ENCODE measurements at places on chromosomes 1 and 21. TPM values are rescaled to one million over a fixed set of nuclear protein-coding genes. Genes with fewer than 3 reads are reported as not detected.
A peak's percentile ranks its signal among the peaks of the same experiment; 100 is the strongest.

APOBEC4 gene
- total RNA-seq = not detected

CHI3L2 gene
- 1.6 TPM for total RNA-seq

GSTM5 gene
- total RNA-seq = not detected

JTB gene
- 116 TPM for total RNA-seq

CLDN19 gene
- total RNA-seq = not detected

C1QA gene
- not detected for total RNA-seq

TFF3 gene
- total RNA-seq = 0.87 TPM

DNA sequence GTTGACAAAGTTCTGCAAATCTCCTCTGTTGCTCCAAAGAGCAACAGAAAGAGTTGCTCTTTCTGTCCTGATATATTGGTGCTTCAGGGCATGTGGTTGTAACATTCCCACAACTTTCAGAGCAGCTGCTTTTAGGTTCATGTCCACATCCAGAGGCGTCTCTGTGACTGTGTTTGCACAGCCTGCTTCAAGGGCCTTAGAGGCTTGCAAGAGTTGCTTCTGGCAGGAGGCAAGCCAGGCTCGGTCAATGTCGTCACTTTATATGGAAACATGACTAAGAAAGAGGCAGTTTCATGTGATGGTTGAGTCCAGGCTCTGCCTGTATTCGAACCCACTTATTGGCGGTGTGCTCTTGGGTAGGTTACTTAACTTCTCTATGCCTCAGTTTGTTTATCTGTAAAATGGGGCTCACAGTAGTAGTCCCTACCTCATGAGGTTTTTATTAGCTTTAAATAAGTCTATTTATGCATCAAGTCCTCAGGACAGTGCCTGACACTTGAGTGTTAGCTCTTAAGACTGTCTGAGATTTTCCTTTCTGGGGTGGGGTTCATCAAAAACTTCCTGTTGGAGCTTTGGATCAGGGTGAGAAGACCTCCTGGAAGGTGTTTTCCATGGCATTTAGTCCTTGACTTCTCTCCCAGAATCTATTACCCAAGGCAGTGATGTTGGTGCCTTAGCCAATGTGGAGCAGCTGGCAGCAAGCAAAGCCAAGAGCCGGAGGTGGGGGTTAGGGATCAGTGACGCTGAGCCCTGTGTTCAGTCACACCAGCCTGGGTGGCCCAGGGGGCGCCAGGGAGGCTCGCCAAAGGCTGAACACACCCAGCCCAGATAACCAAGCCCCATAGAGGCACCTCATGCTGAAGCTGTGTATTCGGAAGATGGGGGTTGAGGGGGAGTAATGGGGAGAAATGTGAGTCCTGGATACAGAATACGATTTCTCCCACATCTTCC is 18.9 kb downstream of the LHX4 start:
- no peak for DNase-seq

DNA sequence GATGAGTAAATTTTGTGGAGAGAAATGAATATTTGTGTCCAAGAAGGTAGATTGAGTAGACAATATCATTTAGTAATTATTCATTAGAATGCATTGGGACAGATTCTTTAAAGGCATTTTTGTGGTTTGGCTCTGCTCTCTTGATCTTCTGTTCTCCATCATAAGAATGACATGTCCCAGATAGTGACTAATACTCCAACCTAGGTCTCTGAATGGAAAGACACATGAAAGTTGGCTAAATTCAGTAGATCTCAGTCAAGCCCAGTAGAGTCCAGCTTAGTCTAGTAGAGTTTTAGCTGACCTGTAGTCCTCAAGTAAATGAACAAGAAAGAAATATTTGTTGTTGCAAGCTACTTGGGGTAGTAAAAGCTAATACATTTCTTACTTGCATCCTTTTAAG is 61.8 kb upstream of the DNAH14 start:
- no peak for DNase-seq

- DNase-seq = peak; percentile 19
These were observed 13.0 kb upstream of the SLC35A3 start for GRCh38 chr1:99956755-99957154.

GRCh38 chr1:31985430-31985829 is 28.2 kb upstream of the KHDRBS1 start:
- no peak for DNase-seq

DNA sequence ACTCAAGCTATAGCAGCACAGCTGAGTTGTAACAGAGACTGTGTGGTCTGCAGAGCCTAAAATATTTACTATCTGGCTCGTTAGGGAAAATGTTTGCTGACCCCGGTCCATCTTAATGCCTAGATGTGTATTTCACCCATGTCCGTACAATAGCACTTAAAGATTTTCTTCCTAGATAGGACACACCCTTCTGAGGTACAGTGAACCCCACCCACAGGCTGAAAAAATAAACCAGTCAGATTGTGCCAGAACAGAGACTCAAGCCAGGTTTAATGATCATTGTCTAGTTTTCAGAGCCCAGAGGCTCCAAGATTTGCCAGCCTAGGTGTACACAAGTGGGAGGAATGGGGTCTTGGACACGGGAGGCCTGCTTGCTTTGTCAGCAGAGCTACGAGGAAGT is 5.6 kb downstream of the AMIGO1 start:
- no peak for DNase-seq

DNA sequence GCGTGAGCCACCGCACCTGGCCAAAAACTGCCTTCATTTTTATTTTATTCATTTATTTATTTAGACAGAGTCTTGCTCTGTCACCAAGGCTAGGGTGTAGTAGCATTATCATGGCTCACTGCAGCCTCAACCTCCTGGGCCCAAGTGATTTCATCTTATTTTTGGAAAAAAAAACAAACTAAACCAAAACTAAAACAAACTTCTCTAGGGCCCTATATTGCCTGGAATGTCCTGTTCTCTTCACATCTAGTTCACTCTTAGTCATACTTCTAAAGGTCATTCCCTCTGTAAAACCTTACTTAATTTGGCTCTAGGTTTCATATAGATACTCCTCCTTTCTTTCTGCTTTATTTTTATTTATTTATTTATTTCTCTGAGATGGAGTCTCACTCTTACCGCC is 15.6 kb downstream of the RPS27 start:
- no peak for DNase-seq

DNA sequence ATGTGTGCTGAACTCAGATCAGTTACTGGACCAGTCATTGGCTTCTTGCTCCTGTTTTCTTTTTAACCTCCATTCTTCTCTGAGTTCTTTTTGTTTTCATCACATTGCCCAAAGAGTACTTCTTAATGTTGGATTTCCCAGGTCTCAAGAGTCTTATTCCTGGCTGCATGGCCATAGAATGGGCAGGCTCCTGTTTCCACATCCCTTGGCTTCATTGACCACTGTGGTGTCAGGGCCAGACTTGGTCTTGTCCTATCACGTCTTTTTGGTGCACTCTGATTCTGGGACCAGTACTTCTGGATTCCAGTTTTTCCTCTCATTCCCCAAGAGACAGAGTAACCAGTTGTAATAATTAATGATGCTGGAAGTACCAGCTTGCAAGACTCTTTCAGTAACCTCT is 41.8 kb downstream of the MRPS6 start:
- DNase-seq = no peak

GRCh38 chr21:44291078-44291935 is 5.6 kb downstream of the AIRE start:
- DNase-seq = no peak

GRCh38 chr1:38508232-38508631 is 351.3 kb downstream of the RRAGC start:
- no peak for DNase-seq

DNA sequence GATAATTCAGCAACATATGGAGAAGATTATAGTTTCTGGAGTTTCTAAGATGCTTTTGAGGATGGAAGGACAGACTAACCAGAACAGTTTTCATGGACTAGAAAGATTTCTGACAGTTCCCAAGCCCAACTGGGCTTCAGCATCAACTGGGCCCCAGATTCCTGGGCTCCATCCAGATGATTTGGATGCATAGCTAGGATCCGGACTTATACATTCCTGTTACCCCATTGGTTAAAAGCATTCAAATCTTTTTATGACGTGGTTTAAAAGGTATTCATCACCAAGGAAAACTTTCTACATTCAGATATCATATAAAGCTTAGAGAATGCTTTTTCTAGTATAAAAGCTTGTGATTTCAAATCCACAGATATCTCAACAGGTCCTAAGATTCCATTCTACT is 29.7 kb downstream of the TSHB start:
- DNase-seq = no peak

GRCh38 chr1:192763243-192763642 is 45.6 kb upstream of the RGS2 start:
- peak; percentile 21 for DNase-seq

DNA sequence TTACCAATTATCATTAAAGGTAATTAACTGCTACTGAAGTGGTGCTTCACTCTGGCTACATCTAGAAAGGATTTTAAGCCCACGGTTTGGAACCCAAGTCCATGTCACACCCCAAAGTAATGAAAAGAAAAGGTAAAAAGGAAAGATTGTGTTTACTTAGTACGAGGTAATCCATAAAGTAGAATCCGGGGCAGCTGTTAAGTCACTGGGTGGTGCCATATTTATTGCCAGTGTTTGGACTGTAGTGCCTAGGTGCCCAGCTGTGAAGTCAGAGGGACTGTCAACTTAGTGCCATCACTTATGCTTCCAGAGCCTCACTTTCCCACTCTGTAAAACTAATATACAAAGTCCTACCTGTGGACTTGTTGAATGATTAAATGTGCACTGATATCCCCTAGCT is 52.2 kb upstream of the GRHL3 start:
- no peak for DNase-seq
